Mesenteric fat pad (tissue), 1 donor: ENCODE measurements at places on chromosomes 12 and 14. TPM values are rescaled to one million over a fixed set of nuclear protein-coding genes. Genes with fewer than 3 reads are reported as not detected.

IL23A gene
- 0.55 TPM for total RNA-seq

TUBA1A gene
- 121 TPM for total RNA-seq

RHOJ gene
- 14.5 TPM for total RNA-seq

PTPRR gene
- 0.32 TPM for total RNA-seq
